Ovary (tissue), 10 donors: ENCODE measurements at places on chromosomes 3 and 15. TPM values are rescaled to one million over a fixed set of nuclear protein-coding genes. Genes with fewer than 3 reads are reported as not detected.

GRCh38 chr3:77377717-77378116 is 337.8 kb downstream of the ROBO2 start:
- no peak for DNase-seq

- DNase-seq: no peak
These were observed 19.4 kb downstream of the VILL start for GRCh38 chr3:38009807-38010591.

The CLEC3B gene
- 12.2 TPM for polyA plus RNA-seq

GRCh38 chr15:32994810-32995424 is 199.6 kb downstream of the FMN1 start:
- DNase-seq: no peak

DNA sequence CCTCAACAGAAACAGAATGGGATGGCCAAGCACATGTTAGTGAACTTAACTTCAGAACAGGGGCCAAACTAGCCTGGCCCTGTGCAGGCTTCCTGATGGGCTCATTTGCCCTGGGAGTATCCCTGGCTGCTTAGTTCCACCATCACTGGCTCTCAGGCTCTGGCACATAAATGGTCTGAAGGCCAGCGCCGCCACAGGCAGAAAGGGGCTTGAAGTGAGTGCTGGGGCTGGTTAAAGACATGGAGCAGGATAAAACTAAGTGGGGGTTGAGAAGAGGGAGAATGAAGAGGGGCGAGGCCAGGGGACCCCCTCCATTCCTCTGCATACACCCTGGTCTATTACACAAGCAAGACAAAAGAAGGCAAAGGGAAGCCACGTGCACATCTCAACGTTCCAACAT is 12.2 kb downstream of the SLCO2A1 start:
- DNase-seq: no peak

The CFAP44 gene
- polyA plus RNA-seq: 9.0 TPM

The CFAP20DC gene
- polyA plus RNA-seq: 2.4 TPM

- DNase-seq: no peak
These were observed 124.3 kb downstream of the BDH1 start for GRCh38 chr3:197431346-197431910.

GRCh38 chr3:169215461-169216352 is 447.8 kb downstream of the MECOM start:
- DNase-seq: no peak

DNA sequence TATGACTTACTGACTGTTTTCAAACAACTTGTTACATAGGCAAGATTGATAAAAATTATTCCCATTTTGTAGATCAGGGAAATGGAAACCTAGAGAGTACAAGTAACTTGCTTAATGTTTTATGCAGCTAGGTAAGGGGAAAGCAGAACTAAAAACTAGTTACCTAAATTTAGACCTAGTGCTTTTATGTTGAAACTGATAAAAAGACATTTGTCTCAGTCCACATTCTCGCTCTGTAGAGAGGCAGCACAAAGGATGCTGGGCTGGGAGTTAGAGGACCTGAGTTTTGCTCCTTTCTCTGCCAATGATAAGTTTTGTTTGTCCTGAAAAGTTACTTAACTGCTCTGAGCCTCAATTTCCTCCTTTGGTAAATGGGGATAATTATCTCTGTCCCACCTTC is 17.4 kb downstream of the TIMP4 start:
- DNase-seq: no peak
